ENCODE measurements at places on chromosomes 5 and 9. TPM values are rescaled to one million over a fixed set of nuclear protein-coding genes. Genes with fewer than 3 reads are reported as not detected.

FOXD4L5 gene
- total RNA-seq = 0.09 TPM

CENPP gene
- 4.7 TPM for total RNA-seq

KIF24 gene
- 0.59 TPM for total RNA-seq

GLT6D1 gene
- not detected for total RNA-seq

SPATA6L gene
- total RNA-seq = 0.18 TPM

CARTPT gene
- total RNA-seq = not detected

FBXW2 gene
- 41.7 TPM for total RNA-seq

EIF4E1B gene
- not detected for total RNA-seq

COL15A1 gene
- 49.9 TPM for total RNA-seq

CDX1 gene
- total RNA-seq = not detected

SPINK1 gene
- 0.59 TPM for total RNA-seq

Data from smooth muscle cell of the umbilical artery (primary cell).